ENCODE measurements at places on chromosomes 6 and 20.

- no peak for DNase-seq
Observed at GRCh38 chr6:136964398-136964797, 42.3 kb downstream of the SLC35D3 start.

DNA sequence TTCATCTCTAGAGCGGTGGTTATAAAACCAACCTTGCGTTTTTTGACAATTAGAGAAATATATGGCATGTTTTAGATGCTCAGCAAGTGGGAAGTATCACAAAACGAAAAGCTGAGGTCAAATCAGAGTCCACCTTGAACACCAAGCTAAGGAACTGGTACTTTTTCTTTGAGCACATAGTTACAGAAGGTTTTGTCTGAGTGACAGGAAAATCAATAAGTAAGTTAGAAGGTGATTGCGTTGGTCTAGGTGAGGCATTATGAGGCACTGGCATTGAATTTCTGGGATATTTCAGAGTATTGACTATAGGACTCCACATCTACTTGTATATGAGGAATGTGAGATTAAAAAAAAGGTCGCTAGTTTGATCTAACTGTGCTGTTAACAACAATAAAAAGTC lies 597 bp upstream of the HINT3 start:
- no peak for DNase-seq

DNA sequence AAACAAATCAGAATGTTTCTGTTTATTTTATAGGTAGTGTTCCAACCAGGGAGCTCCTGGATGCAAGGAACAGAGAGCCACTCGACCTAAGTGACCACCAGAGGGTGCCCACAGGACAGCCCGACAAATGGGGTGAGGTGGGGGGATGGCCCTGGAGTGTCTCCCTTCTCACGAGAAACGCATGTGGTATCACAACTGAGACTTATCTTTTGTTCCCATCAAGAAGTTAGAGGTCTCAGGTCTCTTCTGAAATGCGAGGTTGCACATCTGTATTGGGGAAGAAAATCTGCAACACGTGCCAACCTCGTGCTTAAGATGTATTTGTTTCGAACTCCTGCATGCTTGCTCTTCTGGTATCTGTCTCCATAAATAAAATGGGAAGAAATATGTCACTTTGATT lies 104.0 kb downstream of the ISM1 start:
- DNase-seq, result no peak

DNA sequence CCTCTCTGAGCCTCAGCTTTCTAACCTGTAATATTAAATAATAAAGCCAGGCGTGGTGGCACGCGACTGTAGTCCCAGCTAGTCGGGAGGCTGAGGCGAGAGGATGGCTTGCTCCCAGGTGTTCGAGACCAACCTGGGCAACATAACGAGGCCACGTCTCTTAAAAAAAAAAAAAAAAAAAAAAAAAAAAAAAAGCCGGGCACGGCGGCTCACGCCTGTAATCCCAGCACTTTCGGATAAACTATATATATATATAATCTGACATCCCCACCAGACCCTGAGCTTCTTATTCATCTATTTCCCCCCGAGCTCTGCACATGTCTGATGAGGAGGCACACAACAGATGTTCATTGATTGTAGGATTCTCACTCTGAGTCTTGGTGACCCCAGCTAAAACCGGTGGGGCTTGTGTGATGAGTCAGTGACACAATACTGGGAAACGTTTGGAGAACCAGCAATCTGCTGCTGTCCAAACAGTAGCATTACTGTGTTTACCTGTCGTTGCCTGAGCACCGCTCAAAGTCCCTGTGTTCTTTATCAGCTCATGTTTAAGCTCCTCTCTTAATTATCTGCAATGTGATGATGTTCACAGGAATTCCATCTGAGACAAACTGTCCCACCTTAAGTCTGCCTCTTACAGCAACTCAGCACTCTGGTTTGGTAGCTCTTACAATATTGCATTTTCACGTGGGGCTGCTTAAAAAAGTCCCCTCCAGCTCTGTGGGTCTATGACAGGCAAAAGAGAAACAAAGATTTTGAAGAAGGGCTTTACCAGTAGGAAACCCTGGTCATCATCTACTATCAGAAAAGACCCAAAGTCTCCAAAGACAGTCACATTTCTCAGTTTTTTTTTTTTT lies 1.0 kb upstream of the SPATA2 start:
- no peak for DNase-seq

- DNase-seq, result no peak
Observed at GRCh38 chr6:4914420-4915159, 89.2 kb downstream of the RPP40 start.

GRCh38 chr6:136306466-136306865 lies 16.8 kb upstream of the BCLAF1 start:
- DNase-seq, result no peak

- DNase-seq, result no peak
Observed at GRCh38 chr6:4017834-4018170, 61.1 kb downstream of the FAM217A start.

- no peak for DNase-seq
Observed at GRCh38 chr6:101268541-101268940, 125.0 kb upstream of the GRIK2 start.

DNA sequence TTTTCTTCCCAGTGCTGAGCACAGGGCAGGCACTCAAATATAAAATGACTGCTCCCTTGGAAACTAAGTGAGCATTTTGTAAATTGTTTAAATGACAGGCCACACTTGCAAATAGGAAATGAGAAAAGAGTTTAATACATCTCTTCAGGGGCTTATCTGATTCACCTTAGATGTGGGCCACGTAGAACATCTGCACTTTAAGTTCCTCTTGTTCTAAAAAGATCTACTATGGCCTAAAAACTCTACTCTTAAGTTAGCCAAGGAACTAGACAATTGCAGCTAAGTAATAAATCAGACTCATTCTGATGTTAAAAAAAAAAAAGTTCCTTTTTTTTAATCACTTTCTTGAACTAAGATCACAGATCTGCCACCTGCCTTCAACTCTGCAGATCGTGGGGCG lies 126.3 kb downstream of the KIF16B start:
- DNase-seq, result no peak

- DNase-seq, result peak; percentile 54
Observed at GRCh38 chr20:17610566-17611289, 40.9 kb downstream of the DSTN start.

DNA sequence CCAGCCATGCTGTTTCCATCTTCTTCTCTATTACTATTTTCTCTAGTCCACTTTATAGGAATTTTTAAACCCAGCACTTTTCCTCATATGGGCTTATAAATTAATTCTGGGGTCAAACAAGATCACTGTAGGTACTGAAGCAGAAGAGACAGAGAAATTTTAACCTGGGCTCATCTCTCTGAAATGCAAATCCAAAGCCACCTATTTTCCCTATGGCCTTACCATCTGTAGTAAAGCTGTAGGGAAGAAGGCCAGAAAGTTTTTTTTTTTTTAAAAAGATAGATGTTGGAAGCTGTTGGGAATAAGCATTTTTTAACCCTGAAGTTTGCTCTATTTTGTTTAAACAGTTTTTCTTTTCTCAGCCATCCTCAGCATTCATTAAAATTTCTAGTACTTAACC lies 367.4 kb downstream of the CD109 start:
- no peak for DNase-seq

- no peak for DNase-seq
Observed at GRCh38 chr6:144811140-144811539, 526.0 kb downstream of the UTRN start.

DNA sequence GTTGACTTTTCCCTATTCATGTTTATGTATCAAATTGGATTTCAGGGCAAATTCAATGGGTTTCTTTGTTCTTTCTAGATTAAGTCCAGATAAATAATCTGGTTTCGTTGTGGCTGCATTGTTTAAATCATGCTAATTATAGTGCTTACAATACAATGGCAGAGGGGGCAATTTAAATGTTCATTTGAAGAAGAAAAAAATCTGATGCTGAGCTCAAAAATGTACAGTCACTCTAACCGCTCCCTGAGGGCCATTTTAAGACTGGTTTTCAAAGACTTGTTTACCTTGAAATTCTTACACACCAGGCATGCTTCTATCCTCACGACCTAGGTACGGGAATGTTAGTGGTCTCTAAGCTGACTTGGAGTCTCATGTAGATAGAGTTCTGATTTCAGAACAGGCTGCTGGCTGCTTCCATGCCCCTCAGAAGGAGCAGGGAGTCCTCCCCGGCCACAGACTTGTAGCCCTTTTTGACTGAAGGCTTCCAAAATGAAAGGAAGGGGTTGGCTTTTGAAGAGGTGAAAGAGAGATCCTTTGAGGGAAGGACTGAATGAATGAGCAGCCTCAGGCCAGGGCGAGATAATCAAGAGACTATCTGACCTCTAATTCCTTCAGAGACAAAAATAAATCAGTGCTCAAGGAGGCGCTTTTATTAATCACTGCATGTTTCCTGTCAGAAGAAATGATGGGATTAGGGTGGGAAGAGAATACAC lies 86.1 kb upstream of the ZNF217 start:
- no peak for DNase-seq

- no peak for DNase-seq
Observed at GRCh38 chr20:12924126-12924525, 84.6 kb upstream of the SPTLC3 start.

DNA sequence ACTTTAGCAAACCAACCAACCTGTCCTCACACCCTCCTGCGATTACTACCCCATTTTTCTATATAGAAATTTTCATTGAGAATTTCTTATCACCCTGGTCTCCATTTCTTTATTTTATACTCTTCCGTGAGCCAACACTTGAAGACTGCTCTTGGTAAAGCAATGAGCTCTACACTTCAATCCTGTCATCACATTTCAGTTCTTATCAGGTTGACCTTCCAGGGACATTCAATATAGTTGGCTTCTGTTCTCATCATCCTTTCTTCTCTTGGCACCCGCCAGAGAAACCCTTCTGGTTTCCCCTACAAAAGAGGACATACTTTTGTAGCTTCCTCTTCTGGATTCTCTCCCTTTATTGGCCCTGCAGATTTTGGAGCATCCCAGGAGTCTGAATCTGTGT lies 279.3 kb downstream of the PRKN start:
- DNase-seq, result no peak

GRCh38 chr6:53310771-53311585 lies 37.8 kb downstream of the ELOVL5 start:
- DNase-seq, result no peak

GRCh38 chr6:74550821-74551220 lies 655.0 kb downstream of the COL12A1 start:
- no peak for DNase-seq

- no peak for DNase-seq
Observed at GRCh38 chr6:85394853-85395538, 54.9 kb upstream of the NT5E start.

Measured in CD4-positive, alpha-beta T cell treated with Interleukin-15 for 1 hour (primary cell).